T1000 (cell line): ENCODE measurements at places on chromosomes 16 and 17.

DNA sequence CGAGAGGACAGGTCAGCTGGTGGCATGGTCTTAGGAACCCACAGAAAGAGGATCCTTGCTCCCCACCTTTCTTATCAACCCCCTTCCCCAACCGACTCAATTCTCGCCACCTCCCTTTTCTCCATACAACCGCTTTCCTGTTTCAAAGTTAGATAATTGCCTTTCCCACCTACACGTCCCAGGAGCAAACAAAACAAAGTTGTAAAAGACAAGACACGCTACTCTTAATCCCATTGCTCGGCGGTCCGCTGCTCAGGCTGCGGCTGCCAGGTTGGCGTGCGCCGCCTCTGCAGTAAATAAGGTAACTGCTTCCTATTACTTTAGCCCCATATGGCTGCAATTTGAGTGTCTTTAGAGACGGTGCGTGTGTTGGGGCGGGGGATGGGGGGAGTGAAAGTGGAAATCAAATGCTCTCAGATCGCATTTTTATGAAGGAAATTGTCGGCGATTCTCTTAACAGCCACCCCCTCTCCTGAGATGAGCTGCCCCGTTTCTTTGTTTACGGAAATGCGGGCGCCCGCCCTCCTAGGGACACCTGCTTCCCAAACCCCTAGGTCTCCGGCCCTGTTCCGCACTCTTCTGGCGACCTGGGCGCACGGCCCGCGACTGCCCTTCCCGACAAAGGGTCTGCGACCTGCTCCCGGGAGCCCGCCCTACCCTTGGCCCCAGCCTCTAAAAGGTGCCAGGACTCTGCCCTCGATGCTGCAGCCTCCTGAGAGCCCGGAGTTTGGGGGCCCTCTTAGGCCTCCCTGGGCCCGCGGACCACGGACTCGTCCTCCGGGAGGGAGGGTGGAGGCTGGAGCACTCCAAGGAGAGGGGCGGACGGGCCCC, 3.7 kb upstream of the CBX8 start:
- DNase-seq = no peak

GRCh38 chr16:81652798-81653505, 126.1 kb upstream of the PLCG2 start:
- no peak for DNase-seq

GRCh38 chr16:426115-426905, 861 bp downstream of the RAB11FIP3 start:
- no peak for DNase-seq

DNA sequence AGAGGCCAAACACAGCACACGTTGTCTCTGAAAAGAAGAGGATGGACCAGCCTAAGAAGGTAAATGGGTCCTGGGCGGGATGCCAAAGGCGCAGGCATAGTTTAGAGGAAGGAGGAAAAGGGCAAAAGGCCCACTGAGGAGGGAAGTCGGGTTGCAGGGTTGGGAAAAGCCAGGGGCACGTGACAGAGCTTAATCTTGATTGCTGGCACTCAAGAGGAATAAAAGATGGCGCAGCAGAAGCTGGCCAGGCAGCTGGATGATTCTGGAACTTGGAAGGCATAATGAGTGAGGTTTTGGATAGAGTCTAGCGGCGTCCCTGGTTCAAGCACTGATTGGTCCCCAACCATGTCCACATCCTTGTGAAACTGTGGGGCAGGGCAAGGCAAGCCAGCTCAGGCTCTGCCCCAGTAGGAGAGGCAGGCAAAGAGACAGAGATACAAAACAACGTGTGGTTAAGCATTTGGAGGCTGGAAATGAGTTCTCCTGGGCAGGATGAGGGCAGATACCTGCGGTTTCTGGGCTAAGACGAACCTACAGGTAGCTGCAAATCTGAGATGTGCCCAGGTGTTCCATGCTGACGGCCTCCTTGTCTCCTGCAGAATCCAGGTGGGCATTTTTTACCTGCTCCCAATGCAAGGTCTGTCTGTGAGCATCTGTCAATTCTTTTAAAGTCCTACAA, 52.7 kb upstream of the CIBAR2 start:
- no peak for DNase-seq

DNA sequence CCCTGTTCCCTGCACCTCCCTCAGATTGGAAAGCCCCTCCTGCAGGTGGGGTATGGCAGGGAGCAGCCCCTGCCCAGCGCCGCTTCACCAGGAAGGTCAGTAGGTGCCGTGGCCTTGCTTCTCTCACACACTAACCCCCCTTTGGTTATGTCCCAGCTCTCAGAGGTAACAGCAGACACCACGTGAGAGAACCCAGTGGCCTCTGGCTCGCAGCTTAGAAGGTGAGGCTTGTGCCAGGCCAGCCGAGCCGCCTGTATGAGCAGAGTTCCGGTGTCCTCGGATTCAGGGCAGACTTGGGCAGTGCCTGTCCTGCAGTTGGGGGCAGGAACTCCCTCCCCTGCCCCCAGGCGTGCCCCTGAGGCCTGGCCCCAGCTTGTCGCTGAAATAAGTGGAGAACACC, 47.1 kb downstream of the PRMT7 start:
- no peak for DNase-seq

DNA sequence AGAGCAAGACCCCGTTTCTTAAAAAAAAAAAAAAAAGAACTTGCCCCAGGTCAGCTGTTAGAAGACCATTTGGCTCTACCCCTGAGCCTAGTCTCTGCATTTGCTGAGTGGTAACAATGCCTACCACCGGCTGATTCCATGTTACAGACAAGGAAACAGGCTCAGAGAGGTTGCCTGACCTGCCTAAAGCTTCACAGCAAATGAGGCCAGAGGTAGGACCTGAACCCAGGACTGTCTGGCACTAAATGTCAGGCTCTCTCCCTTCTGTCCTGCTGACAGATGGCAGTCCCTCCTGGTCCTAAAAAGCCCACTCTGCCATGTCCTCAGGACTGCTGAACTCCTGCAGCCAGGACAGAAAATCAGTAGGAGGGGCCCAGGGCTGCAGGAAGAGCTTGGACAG, 5.8 kb downstream of the STX1B start:
- no peak for DNase-seq

DNA sequence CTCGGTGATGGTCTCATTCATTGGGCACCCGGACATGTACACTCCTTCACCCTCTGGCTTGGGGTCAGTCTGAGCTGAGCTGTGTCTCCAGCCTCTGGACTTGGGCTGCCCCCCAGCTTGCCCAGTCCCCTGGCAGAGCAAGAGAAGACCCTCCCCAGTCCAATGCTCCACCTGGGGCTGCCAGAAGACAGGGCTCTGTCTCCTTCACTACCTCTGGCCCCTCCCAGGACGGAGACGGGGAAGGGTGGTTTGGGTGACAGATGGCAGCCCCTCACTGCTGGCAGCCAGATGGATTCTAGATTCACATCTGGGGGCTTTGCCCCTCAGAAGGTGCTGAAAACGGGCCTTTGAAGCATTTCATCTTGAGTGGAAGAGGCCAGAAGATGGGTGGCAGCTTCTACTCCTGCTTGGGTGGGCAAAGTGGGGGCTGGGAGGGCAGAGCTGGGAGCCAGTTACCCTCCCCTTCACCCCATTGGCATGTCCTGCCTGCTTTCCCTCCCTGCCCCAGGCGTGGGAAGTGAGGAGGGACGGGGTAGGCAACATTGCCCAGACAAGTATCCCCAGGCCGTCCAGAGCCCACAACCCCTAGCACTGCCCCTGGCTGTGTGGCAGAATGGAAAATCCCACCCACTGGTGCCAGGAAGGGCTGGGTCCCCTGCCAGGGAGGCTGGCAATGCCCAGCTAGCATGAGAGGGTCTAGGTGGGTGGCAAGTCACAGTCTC, 13.9 kb downstream of the NGFR start:
- no peak for DNase-seq

GRCh38 chr17:37197336-37197735, 178.4 kb upstream of the C17orf78 start:
- no peak for DNase-seq

DNA sequence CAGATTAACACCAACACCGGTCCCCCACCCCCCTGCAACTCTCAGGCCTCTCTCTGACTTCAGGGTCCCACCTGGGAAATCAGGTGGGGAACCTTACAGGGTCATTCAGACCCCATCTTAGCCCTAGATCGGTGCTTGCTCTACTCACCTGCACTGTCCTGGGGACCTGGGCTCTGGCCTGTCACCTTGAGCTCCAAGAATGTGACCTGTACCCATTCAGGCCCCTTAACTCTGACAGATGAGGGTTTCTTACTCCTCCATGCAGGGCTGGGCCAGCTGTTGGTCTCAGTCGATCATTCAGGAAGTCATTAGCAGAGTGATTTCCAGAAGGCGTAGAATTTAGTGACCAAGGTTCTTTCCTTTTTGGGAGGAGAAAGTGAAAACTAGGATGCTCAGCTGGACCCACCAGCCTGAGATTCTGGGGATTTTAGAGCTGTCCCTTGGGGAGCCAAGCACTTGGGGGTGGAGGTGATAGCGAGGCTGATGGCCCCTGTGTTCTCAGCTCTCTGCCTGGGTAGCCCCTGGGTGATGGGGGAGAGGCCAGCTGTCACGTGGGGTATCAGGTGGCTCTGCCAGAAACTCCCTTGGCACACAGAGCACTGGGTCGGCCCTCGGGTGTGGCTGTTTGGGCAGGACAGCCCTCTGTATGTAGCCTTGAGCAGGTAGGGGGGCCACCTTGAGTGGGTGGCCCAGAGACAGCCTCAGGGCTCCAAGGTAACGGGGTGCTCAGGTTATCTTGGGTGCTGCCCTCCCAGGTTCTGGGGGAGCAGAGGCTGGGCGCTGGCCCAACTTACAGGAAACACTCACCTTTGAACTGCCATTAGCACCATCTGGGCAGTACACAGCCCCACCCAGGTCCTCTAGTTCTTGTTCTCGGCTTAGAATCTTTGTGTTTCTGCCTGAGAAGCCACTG, 724 bp downstream of the MVP start:
- DNase-seq = no peak

DNA sequence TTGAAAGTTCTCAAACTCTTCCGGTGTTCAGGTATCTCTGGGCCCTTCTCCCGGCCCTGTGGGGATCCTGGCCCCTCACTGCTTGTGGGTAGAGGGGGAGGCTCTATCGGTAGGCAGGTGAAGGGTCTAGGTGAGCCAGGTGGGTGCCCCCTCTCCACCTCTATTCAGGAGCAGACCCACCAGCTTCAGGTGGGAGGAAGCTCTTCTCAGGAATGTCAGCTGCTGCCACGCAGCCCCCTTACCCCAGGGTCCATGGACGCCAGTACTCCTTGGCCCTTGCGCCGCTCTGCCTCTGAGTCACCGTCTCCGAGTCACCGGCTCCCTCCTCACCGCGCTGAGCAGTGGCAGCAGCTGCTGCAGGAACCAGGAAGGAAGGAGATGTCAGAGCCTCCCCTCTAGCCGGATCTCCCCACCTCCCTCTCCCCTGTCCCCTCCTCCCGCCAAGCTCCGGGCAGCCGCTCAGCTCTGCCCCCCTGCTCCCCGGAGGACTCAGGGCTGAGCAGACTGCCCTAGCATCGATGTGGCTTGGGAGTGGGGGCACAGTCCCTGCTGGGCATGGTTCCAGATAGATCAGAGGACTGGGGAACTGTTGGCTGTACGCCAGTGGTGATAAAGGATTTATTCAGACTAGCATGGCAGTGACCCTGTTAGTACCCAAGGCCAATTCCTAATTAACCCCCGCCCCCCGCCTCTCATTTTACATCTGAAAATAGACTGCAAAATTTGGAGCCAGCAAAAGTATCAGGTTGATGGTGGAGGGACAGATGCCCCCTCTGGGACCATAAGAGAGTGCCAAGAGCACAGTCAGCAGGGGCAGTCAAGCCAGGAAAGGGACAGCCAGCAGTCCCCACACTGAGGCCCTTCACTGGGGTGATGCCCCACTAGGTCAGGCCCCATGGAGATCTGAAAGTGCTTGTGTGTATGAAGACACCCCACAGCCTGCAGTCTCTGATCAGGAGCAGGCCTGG, at the start of gene OSBPL7:
TSS of gene OSBPL7 (minus strand) at position 371 of the 968 bp plus-strand sequence. CDS start 1,516 bp downstream, outside the sequence.
- peak; percentile 76 for DNase-seq

DNA sequence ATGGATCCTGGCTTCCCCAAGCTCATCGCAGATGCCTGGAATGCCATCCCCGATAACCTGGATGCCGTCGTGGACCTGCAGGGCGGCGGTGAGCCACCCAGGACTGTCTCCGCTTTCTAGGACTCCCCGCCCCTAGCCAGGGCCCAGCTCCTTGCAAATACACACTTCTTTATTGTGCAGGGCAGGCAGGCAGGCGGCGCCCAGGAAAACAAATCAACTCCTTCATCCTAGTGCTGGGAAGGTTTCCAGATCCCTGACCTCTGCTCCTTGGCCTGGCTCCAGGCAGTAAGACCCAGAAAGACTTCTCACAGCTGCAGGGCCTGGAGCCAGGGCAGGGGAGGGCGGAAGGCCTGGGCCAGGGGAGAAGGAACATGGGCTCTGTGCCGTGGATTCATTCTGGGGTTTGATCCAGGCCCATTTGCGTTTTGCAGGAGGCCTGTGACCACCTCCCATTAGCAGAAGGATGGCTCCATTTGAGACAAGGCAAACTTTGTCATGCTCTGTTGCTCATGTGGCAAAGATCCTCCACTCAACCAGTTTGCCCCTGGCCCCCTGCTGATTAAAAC, 6.0 kb upstream of the LPCAT2 start:
- DNase-seq = no peak

DNA sequence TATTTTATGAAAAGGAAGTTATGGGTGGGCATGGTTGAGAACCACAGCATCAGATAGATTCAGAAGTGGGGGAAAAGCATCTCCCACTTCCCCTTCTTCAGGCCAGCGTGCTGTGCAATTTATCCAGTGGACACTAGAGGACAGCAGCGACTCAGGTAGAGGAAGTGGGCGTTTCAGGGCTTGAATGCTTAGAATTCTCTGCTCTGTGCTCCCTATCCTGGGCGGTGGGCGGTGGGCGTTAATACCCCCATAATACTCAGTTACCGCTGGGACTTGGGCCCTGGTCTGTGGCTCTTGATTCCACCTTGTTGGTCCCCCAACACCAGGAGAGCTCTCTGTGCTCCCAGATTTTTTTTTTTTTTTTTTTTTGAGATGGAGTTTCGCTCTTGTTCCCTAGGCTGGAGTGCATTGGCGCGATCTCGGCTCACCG, 3.7 kb upstream of the LYZL6 start:
- DNase-seq = no peak

DNA sequence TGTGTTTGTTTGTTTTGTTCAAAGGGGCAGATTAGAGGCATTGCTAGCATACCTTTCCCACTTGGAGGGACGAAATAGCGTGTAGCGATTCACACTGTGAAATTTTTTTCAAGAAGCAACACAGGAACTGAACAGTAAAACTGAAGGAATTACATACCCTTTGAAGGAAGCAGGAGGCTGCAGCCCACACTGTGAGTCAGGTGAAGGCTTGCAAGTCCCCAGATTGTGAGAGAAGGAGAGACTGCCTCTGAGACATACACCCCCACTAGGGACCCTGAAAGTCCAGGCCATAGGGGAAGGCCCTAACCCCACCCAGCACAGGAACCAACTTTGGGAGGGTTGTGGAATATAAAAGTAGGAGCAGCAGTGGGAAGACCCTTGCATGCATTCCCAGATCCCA, 69.6 kb upstream of the HS3ST3A1 start:
- DNase-seq = no peak
